ENCODE measurements at places on chromosomes 4 and X.
A peak's percentile ranks its signal among the peaks of the same experiment; 100 is the strongest.

DNA sequence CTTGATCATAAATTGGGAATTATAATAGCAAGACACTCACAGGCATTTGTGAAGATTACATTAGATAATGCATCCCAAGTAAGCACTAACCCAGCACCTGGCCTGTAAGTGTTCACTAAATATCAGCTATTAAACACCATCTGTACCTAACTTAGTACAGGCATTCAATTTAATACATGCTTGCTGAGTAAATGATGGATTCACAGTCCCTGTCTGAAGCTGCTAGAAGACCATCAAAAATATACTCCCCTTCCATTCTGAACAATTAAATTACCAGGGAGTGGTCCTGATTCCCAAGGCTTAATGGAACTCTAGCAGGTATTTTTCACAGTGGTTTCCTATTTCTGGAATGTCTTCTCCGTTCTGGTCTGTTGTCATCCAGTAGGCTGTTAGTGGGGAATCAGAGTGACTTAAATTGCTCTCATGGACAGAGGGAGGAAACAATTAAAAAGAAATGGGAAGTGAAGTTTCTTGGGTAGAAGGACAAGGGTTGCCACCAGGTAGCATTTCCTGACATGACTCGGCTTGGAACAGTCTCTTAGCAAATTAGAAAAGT is 233.9 kb downstream of the PTTG2 start:
- DNase-seq: no peak

DNA sequence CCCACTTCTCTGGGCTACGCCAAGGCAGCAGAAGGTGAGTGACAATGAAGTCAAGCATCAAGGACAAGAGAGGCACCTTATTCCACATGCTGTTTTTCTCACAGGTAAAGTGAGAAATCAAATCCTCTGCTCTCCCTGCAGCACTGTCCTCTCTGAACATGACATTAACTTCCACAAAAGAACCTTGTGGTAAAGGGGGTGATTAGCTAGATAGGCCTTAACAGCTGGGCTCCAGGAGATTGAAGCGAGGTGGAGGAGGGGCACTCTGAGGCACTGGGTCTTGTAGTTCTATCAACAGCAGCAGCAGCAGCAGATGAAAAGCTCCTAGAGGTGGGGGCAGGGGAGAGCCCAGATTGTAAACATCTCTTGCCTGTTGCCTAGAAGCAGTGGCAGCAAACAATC is 96.8 kb upstream of the CXXC4 start:
- no peak for DNase-seq

DNA sequence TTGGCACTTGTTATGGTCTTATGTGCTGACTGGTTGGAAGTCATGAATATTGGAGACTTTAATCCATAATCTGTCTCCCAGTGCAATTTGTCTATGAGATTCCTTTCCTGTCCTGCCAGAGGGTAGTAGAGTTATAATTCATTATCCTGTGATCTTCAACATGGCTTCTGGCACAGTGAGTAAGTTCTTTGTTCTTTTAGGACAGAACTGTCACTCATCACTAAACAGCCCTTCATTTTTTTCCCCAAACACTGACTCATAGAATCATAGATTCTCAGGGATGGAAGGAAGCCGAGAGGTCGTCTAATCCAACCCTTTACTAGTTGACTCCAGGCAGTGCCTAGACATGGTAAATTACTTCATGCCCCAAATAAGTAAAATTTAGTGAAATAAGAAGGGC is 78.4 kb downstream of the LUZP4 start:
- DNase-seq: no peak

- no peak for DNase-seq
Measured at GRCh38 chrX:133980406-133980805, 5.0 kb downstream of the GPC3 start.

DNA sequence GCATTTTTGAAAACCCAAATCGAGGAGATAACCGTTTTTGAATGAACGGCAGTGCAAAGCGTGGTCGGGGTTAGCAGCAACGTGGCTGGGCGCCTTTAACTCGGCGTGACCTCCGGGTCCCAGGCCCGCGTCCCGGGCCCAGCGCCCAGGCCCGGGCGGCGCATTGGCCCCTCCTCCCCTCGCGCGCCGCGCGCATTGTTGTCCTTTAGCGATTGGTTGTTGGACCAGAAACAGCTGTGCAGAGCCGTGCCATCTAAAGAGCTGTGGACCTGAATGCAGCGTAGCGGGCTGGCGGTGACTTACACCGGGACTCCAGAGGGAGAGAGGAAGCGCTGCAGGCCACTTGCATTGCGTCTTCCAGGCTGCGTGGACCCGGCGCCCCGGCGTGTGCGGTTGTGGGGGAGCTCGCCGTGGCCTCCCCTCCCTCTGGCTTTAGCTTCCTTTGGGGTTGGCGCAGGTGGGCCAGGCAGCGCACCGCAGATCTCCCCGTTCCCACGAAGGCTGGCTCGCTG is at the start of gene STOX2:
TSS of gene STOX2 (plus strand) at position 227 of the 512 bp plus-strand sequence. CDS start 1,484 bp downstream, outside the sequence.
- DNase-seq: no peak

GRCh38 chr4:3387943-3388361 is 53.8 kb upstream of the HGFAC start:
- peak; percentile 33 for DNase-seq

Measured in epithelial cell of prostate (primary cell).